ENCODE measurements at places on chromosomes 5 and 9. TPM values are rescaled to one million over a fixed set of nuclear protein-coding genes. Genes with fewer than 3 reads are reported as not detected.

Gene SPATA31D4
- not detected for total RNA-seq

Gene IFNB1
- total RNA-seq = 0.62 TPM

Gene PPIC
- not detected for total RNA-seq

Gene DDX4
- total RNA-seq = not detected

Gene PCDHA6
- total RNA-seq = not detected

Measured in activated naive CD8-positive, alpha-beta T cell treated with anti-CD3 and anti-CD28 coated beads for 36 hours (primary cell).